ENCODE measurements at places on chromosomes 11 and 22.

GRCh38 chr11:3795131-3796001 lies 2.0 kb downstream of the NUP98 start:
- no peak for DNase-seq

DNA sequence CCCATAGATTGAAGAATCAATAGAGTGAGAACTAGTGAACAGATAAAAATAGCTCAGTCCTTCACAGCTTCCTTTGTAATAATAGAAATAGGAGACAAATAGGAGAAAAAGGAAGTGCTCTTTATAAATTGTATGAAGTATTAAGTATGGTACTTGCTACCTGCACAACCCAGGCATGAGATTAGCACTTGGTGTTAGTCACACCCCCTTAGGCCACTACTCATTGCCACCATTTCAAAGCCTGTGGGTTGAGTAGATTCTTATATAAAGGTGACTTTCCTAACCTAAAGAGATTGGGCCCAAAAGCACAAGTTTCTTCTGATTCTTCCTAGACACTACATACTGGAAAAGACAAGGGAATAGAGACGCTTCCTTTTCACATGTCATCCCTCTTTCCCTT lies 37.7 kb upstream of the ADORA2A start:
- no peak for DNase-seq

- DNase-seq: no peak
Measured at GRCh38 chr11:126518071-126518971, 162.8 kb downstream of the ST3GAL4 start.

DNA sequence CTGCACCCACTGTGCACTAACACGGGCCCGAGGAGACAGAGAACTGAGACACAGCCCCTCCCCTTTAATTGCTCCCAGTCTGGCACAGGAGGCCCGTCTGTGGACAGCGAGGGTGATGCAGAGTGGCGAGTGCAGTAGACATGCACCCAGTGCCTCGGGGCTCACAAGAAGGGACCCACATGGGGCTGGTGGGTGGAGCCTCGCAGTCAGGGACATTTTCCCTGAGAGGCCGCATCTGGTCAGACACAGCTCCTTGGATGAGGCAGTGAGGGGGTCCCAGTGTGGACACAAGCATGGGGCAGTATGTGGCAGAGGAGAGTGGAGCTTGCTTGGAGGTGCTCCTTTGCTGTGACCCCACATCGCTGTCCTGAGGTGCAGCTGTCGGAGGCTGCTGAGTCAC lies 54.8 kb downstream of the SBF1 start:
- no peak for DNase-seq

GRCh38 chr11:90135016-90135415 lies 553 bp downstream of the NAALAD2 start:
- no peak for DNase-seq

DNA sequence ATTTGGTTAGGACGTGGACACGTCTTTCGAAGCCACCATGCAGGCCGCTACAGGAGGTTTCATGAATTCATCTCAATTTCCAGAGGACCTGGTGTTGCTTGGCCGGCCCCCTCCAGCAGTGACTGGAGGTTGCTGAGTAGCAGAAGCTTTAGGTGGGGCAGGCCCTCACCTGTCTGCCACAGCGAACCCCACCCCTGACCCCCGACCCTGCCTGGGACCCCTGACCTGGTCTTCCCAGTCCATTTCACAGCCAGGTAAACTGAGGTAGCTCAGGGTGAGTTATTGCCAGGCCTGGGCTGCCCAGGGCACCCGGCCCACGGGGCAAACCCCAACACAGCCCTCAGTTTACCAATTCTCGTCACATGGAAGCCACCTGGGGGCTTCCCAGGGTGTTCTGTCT lies 39.1 kb upstream of the SMIM38 start:
- no peak for DNase-seq

- DNase-seq: peak; percentile 28
Measured at GRCh38 chr11:3073029-3073435, 15.8 kb upstream of the CARS1 start.

DNA sequence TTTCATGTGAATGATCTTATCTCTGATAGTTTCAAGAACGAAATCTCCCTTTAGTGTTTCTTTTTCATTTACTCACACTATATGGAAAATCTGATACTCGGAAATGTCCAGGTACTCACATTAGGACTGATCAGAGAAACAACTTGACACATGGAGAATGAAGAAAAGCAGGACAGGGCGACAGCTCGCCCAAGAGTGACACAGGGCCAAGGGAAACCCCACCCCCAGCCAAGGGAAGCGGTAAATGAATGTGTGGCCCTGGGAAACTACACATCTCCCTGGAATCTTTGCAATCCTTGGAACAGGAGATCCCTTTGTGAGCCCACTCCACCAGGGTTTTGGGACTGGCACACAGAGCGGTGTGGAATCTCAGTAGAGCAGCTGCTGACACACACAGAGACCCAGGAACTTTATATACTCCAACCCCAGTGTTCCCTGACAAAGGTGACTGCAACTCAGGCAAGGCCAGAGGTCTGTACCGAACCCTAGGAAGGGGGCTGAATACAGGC lies 303.7 kb upstream of the ARHGAP42 start:
- DNase-seq: no peak

DNA sequence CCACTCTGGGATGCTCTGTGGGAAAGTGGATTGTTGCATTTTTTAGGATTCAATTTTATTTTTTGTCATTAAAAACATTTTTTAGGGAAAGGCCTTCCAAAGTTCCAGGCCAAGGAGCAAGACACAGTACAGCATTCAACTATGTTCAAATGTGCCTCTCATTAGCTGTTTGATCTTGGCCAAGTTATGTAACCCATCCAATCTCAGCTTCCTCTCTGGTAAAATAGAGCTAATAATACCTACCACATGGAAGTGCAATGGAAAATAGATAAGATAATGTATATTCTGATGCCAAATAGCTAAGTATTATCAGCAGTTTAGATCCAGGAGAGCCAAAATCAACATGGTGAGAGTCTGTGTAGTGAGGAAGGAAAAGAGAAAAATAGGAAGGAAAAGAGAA lies 220.3 kb upstream of the SESN3 start:
- no peak for DNase-seq

DNA sequence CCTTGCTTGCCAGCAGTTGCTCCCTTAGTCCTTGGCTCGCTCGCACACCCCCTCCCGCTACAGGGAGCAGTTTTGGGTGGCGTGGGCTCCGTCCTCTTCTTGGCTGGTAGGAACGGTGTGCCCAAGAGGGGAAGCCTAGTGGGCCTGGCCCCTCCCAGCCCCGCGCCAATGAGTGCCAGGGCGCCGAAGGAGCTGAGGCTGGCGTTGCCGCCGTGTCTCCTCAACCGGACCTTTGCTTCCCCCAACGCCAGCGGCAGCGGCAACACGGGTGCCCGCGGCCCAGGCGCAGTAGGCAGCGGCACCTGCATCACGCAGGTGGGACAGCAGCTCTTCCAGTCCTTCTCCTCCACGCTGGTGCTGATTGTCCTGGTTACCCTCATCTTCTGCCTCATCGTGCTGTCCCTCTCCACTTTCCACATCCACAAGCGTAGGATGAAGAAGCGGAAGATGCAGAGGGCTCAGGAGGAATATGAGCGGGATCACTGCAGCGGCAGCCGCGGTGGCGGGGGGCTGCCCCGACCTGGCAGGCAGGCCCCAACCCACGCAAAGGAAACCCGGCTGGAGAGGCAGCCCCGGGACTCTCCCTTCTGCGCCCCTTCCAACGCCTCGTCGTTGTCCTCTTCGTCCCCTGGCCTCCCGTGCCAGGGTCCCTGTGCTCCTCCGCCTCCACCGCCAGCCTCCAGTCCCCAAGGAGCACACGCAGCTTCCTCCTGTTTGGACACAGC lies 1.6 kb downstream of the C11orf87 start:
- no peak for DNase-seq

DNA sequence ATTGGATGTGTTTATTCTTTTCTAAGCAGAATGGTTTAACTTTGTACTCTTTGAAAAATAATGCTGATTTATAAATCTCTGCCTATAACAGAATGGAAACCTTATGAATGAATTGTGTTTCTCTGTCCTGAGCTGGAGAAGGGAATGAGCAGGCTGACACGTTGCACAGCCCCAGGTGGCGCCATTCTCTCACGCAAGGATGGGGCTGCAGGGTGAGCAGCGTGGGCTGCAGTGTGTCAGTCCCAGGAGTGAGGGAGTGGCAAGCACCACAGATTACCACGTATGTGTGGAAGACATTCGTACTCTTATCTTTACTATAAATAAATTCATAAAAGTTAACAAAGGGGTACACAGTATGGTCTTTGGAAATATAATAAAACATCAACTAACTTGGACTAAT lies 33.4 kb downstream of the FDX1 start:
- no peak for DNase-seq

DNA sequence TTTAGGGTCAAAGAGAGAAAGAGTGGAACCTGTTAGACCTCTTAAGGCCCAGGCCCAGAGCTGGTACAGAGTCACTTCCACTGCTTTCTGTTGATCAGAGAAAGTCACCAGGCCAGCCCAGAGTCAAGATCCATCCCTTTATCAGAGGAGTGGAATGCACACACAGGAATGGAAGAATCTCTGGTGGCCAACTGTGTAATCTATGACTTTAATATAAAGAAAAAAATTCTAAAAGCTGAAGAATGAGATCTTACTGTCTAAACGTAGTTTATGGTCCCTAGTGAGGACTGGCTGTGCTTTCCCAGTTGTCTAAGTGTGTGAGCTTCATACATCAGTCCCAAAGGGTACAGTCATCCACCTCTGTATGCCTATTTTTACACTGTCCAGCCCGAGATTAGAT lies 51.0 kb downstream of the PPFIBP2 start:
- no peak for DNase-seq

DNA sequence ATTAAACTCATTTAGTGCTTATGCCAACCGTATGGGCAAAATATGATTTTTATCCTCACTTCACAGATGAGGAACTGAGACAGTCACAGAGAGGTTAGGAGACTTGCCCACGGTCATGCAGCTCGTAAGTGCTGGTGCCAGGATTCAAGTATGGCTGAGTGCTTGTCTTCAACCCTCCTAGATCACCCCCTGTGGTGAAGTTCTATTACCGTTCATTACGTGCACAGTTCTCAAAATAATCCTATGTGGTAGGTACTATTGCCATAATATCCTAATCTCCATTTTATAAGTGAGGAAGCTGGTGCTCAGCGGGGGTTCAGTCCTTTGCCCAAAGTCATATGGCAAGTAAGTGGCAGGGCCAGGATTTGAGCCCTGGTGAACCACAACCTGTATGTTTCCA lies 1.5 kb downstream of the MIEF1 start:
- DNase-seq: no peak

DNA sequence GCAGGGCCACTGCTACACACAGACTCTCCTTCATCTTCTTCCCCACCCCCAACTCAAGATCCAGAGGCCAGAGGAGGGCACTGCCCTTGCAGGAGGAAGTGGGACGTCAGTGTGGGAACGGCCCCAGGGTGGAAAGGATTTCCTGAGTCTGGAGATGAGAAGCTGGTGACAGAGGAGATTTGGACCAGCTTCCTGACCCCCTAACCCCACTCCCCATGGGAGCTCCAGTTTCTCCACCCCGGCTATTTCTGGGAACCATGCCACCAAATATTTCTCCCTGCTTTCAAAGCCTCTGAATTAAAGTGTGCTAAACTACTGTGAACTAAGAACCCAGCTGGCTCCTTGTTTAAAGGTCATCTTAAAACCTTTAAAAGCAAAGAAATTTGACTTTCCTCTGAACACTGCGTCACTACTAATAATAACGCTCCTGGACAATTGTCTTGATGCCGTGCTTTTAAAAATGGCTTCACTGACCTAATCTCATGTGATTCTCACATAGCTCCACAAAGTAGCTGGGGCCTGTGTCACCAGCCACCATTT lies 46.6 kb downstream of the CWC15 start:
- DNase-seq: no peak

DNA sequence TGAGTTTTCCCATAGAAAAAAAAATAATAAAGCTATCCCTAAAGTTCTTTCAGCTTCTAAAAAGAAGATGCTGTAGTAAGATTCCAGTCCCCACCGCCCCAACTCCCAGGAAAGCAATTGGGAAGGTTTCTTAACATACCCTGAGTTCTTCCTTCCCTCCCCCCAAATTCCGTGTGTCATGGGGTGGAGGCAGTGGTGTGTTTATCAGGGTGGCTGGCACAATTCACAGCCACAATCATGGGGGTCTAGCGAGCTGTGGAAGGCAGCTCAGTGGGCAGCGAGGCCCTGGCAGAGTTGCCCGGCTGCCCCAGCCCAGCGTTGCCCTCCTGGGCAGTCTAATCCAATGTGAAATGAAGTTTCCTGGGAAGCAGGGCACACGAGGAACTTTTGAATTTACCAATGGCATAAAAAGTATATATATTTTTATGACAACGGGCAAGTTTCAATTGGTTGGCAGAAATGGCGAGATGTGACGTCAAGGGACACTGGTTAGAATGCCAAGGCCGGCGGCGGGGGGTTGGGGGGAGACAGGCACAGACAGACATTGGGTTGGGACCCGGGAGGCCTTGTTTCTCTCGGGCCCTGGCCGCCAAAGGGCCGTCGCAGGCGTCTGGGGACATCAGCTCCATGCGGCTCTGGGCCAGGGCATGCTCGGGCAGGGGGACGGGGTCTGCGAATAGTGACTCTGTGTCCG lies 80.7 kb upstream of the PPARA start:
- peak; percentile 80 for DNase-seq

DNA sequence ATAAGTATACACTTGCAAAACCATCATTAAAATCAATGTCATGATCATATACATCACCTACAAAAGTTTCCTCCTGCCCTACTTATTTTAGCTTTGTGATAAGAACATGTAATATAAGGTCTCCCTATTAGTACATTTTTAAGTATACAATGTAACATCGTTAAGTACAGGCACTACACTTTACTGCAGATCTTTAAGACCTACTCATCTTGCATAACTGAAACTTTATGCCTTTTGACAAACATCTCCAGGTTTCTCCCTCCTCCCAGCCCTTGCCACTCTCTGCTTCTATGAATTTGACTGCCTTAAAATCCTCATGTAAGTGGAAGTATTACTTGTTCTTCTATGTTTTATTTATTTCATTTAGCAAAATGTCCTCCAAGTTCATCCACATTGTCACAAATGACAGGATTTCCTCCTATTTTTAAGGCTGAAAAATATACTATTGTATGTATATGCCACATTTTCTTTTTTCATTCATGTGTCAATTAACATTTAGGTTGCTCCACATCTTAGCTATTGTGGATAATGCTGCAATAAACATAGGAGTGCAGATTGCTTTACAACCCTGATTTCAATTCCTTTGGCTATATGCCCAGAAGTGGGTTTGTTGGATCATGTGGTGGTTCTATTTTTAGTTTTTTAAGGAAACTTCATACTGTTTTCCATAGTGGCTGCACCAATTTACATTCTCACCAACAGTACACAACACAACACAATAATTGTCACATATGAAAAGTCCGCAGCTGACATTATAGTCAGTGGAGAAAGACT lies 471.1 kb upstream of the ANO3 start:
- DNase-seq: no peak

GRCh38 chr11:46222490-46223251 lies 54.8 kb upstream of the CREB3L1 start:
- no peak for DNase-seq

GRCh38 chr22:24878969-24879368 lies 67.5 kb downstream of the LHFPL7 start:
- DNase-seq: no peak

DNA sequence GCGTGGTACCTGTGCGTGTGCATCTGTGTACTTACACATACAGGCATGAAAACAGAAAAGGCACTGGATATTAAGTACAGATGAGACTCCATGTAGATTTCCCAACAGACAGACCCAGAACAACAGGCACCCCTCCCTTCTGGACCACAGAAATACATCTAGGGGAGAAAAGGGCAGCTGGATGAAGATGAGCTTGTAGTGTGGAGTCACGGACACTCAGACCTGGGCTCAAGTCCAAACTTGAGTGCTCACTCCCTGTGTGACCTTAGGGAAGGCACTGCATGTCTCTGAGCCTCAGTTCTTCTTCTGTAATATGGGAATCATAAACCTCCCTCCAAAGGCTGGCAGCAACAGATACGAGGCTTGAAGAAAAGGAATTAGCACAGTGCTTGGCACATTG lies 108.9 kb downstream of the GALNT18 start:
- no peak for DNase-seq
